Common myeloid progenitor, CD34-positive (primary cell): ENCODE measurements at places on chromosomes 3 and 15.

GRCh38 chr15:82176542-82176941 lies 86.0 kb downstream of the EFL1 start:
- no peak for DNase-seq

GRCh38 chr3:57985176-57985983 lies 22.8 kb upstream of the FLNB start:
- no peak for DNase-seq

- no peak for DNase-seq
Observed at GRCh38 chr3:21447476-21448151, 303.4 kb downstream of the ZNF385D start.

- no peak for DNase-seq
Observed at GRCh38 chr3:120448756-120449155, 2.0 kb downstream of the FSTL1 start.
